ENCODE measurements at places on chromosomes 16 and 17.

DNA sequence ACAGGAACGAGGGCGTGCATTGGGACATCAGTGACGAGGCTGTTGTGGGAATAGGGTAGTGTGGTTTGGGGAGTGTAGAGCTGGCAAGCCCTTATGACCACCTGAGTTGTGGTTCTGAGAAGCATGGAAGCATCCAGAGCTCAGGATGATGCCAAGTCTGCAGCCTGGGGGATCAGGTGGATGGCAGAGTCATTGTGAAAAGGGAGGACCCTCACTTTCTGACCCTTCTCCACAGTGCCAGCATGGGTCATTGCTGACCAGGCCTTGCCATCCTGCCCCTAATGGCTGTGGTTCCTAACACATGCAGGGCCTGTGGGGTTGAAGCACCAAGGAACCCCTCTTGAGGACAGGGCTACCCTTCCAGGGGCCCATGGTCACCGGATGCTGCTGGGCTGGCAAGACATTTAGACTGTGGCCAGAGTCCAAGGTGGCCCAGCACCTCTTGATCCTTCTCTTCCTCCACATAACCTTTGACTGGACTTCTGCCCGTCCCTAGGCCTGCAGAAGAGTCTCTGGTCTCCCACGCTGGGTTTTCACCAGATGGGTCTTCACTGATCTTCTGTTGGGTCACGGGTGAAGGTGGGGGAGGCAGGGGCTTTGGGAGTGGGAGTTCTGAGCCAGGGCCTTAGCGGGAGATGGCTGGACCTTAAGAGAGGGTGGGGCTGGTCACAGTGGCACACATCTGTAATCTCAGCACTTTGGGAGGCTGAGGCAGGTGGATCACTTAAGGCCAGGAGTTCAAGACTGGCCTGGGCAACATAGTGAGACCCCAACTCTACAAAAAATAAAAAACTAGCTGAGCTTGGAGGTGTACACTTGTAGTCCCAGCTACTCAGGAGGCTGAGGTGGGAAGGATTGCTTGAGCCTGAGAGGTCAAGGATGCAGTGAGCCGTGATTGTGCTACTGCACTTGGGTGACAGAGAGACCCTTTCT lies 2.0 kb upstream of the PLA2G15 start:
- DNase-seq, result no peak

DNA sequence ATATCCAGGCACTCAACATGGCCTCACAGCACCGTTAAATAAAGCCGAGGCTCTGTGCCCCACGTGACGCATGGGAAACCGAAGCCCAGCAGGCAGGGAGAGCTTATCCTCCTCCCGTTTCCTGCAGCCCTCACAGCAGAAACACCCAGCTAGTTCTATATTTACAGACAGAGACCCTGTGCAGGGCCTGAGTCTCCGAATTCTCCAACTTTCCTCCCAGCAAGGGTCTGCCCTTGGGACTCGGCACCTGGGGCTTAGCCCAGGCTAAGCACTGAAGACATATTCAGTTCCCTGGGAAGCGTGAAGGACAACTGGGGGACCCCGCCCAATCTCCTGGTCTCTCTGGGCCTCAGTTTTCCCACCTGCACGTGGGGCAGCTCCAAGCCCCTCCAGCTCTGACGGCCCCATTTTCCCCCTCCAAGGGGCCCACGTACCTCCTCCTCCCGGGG lies 29.2 kb downstream of the TRPV3 start:
- no peak for DNase-seq

DNA sequence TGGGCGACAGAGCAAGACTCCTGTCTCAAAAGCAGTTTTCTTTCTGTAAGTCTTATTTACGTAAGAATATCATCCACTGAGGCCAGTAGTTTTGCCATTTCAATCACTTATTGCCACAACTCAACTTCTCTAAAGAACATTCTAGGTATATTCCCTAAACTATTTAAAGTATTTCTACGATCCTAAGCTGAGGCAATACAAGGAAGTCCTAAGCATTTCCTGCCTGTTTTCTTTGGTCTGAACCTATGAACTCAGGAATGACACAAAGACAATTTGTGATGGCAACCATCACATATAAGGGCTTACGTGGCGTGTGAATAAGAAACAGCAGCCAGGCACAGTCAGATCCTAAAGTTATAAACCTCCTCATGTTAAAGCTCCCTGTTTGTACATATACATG lies 14.2 kb downstream of the USP36 start:
- no peak for DNase-seq

GRCh38 chr17:68422821-68423220 lies 34.5 kb downstream of the WIPI1 start:
- no peak for DNase-seq

DNA sequence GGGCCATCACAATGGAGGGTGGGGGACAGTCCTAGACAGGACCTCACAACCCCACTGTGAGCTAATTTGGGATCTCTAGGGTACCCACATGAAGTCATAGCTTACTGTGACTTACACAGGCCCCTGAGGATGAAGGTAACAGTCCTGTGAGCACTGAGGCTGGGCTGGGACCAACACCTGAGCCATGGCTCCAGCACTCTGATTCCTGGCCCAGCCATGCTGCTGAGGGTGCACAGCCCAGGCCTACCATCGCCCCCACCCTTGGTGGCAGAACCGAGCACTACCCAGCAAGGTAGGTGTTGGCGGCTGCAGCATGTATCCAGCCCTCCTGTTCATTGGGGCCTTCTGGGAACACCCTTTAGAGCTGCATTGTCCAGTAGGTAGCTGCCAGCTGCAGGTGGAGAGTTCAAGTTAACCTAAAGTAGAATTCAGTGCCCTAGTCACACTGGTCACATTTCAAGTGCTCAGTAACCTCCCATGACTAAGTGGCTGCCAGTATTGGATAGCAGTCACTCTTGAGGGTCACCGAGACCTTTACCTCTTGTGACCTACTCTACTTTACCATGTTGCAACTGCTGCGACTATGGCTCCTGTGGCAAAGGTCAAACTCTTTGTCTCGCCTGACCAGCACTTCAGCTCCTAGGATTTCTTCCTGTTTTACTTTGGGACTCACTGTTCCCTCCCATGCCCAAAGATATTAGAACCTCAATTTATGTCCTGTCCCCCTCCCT lies 11.6 kb downstream of the AKAP1 start:
- no peak for DNase-seq

DNA sequence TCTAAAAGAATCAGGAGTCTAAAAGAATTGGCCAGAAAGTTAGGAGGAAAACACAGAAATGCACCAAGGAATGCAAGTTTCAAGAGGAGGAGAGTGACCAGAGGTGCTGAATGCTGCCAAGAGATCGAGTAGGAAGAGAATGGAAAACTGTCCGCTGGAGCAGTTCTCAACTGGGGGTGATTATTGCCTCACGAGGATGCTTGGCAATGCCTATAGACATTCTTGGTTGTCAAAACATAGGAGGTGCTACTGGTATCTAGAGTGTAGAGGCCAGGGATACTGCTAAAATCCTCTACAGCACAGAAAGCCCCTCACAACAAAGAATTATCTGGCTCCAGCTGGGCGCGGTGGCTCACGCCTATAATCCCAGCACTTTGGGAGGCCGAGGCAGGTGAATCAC lies 82.1 kb upstream of the NOL11 start:
- no peak for DNase-seq

GRCh38 chr17:50774225-50774803 lies 7.0 kb upstream of the ANKRD40CL start:
- DNase-seq, result no peak

- DNase-seq, result no peak
Observed at GRCh38 chr17:7262935-7263800, 890 bp upstream of the CLDN7 start.

DNA sequence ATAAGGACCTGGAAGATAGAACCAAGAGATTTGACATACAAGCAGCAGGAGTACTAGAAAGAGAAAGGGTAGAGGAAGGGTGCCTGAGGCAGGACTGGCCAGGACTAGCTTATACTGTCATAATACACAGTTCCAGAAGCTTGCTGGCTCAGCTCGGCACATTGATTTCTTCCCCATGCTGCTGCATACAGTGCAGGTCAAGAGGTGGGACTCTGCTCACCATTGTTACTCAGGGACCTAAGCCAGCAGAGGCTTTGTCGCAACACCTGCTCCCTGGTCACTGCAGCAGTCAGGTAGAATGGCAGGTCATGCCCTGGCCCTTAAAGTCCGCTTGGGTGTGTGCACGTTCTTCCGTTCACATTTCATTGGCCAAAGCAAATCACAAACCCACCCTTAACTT lies 32.8 kb downstream of the LDHD start:
- no peak for DNase-seq

DNA sequence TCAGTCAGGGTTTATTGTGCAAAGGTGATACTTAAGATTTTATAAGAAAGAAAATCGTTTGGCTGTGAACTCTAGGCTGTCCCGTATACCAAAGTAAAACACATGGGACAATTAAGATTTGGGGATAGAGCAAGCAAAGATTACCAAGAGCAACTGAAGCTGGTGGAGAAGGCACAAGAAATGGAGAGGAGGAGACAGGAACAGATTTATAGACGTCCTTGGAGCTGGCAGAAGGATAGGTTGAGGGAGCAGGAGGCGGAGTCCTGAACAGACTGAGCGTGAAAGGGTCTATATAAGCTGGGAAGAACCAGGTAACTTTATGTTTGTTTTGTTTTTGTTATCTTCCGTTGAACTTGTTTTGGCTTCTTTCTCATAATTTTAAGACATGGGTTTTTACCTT lies 3.8 kb downstream of the TNRC6C start:
- DNase-seq, result no peak

GRCh38 chr17:80327518-80327917 lies 66.9 kb downstream of the RNF213 start:
- peak; percentile 48 for DNase-seq

GRCh38 chr17:81922566-81923301 lies 4.8 kb upstream of the SIRT7 start:
- no peak for DNase-seq

DNA sequence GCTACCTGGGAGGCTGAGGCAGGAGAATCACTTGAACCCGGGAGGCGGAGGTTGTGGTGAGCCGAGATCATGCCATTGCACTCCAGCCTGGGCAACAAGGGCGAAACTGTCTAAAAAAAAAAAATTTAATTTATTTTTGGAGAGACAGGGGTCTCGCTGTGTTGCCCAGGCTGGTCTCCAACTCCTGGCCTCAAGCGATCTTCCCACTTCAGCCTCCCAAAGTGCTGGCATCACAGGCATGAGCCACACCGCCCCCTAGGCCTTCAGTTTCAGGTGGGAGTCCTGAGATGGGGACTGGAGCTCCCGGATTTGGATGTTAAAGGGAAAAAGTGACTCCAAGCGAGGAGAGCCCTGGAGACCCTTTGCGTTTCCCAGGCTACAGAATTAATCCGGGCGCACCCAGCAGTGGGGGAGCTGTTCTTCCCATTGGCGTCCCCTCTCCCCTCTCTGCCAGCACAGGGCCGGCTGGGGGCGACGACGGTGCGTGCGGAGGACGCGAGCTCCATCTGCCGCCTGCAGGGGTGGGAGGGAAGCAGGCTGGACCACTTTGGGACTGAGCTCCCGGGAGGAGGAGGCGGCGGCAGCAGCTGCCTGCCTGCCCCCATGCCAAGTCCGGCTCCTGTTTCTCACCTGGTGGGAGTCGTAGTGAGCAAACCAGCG lies 49.3 kb upstream of the USP7 start:
- no peak for DNase-seq

DNA sequence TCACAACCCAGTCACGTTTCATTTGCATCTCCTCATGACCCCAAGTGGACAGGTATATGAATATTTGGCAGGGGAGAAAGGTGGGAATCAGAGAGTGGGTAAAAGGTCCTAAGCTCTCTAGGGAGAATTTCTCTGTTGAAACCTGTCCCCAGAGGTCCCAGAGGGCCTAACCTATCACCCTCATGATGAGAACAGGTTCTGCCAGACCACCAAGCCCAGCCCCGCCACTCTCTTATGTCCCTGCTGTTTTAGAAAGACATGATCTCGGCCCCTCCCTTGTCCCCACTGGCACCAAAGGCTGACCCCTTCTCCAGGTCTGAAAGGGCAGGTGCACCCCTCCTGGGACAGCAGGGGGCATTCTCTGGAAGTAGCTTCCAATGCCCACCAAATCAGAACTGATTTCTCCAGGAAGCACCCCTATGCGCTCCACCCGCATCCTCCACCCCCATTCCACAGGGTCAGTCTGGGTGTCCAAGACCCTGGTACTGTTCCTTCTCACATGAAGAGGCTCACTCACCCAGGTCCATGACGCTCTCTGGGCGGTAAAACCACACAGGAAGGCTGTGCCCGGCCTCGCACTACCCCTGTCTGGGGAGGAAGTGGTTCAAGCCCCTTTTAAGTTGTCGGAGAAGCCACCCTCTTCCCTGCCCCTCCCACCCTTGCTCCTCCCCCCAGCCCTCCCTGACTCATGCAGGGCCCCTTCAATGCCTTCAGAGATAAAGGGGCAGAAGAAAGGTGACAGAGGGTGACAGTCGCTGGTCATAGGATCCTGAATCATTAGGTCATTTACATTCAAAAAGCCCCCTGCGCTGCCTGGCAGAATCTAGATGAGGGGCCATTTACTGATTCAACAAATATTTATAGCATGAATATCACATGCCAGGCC lies at the start of gene CCR7:
Gene CCR7 (minus strand): TSS at position 590 of the 886 bp plus-strand sequence. CDS start 63 bp downstream, at position 527.
- peak; percentile 82 for DNase-seq

DNA sequence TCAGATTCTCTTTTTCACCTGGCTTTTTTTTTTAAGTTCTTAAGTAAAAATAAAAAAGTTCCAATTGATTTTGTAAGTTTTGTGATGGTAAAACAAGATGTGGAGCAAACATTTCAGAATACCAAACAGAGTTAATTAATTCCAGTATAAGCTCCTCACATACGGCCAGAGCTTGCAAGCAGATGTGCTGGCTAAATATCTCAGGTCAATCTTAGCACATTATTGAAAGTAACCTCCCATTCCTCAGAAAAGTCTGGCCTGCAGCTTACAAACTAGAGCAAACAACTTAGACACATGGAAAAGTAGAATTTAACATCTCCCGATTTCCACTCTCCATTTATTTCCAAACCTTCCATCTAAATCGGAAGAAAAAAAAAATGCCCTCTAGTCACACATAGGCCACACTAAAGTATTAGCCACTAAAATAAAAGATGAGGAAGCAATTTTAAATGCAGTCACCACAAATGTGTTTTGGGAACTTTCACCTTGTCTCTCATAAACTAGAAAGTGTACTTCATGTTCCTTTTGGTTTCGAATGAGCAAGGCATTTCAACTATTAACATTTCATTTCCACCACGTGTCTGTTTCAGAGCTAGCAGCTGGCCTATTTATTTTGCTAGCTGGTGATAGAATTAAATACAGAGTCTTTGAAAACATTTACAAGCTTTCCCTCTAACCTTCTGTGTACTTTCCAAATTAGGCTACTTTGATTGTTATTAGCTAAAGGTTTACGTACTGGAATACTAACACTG lies 143.3 kb downstream of the STX8 start:
- DNase-seq, result no peak

GRCh38 chr17:73363442-73364154 lies 51.8 kb upstream of the CDC42EP4 start:
- DNase-seq, result no peak

- DNase-seq, result no peak
Observed at GRCh38 chr17:954431-955164, 25.0 kb downstream of the NXN start.

DNA sequence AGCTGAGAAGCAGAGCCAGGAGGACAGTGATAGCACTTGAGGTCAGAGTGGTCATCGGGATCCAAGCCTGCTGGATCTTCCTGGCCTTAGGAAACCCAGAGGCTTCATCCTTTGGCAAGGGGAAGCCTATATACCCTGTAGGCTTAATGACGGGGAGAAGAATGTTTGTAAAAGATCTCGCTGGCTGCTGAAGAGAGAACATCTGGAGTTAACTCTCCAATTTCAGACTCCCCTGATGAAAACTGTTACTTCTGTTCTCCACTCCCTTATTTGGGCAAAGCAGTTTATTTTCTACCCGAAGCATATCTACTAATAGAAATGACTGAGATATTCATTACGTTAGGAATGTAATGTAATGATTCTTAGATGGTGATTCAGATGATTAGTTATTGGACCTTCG lies 487.0 kb downstream of the CDH13 start:
- no peak for DNase-seq

- peak; percentile 92 for DNase-seq
Observed at GRCh38 chr17:32341857-32342602, at the start of gene C17orf75. Gene C17orf75 (minus strand): TSS chr17:32342173. CDS start chr17:32342139, 34 bp downstream.

All from NB4 (cell line).